Esophagus squamous epithelium (tissue), 5 donors: ENCODE measurements at places on chromosomes 3 and 15. TPM values are rescaled to one million over a fixed set of nuclear protein-coding genes. Genes with fewer than 3 reads are reported as not detected.

GRCh38 chr15:55989383-55989782 is 4.0 kb downstream of the NEDD4 start:
- H3K4me1 ChIP-seq = peaks cover 10% of the 10 kb centered on the region
- H3K27me3 ChIP-seq = no peaks in the 10 kb centered on the region
- H3K4me3 ChIP-seq = no peak overlapping the region
- no peaks in the 10 kb centered on the region for H3K36me3 ChIP-seq
- DNase-seq = no peak

- H3K4me1 ChIP-seq = peaks cover 5% of the 10 kb centered on the region
- DNase-seq = no peak
- peak overlapping the region; percentile 71 for H3K27ac ChIP-seq
- H3K4me3 ChIP-seq = no peak overlapping the region
- no peaks in the 10 kb centered on the region for H3K36me3 ChIP-seq
Measured at GRCh38 chr3:15646851-15647511, 45.4 kb downstream of the BTD start.

DNA sequence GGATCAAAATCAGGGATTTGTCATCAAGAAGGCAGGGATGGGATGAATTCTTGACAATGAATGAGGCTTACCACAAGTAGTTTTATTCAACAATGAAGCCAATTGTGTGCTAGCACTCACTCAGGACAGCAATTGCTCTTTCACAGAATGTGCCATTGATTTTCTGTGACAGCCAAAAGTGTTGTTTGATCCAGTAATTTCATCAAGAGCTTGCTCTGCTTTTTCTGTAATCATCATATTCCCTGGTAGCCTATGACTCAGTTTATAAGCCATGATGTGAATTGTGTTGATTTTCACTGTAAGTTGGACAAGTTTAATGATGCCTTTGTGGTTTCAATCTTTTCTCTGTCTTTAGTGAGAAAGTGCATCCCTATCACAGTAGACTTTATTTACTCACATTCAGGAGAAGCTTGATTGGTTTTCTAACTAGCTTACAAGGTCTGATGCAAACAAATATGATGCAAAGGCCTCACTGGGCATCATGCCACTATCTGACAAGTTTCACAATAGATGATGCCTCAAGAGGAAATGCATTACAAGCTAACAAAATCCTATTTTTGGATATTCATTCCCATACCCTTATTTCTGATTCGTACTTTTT is 13.6 kb upstream of the CSRNP1 start:
- no peak overlapping the region for H3K4me3 ChIP-seq
- H3K36me3 ChIP-seq = no peaks in the 10 kb centered on the region
- no peak for DNase-seq
- H3K27ac ChIP-seq = no peak overlapping the region
- no peaks in the 10 kb centered on the region for H3K4me1 ChIP-seq

DNA sequence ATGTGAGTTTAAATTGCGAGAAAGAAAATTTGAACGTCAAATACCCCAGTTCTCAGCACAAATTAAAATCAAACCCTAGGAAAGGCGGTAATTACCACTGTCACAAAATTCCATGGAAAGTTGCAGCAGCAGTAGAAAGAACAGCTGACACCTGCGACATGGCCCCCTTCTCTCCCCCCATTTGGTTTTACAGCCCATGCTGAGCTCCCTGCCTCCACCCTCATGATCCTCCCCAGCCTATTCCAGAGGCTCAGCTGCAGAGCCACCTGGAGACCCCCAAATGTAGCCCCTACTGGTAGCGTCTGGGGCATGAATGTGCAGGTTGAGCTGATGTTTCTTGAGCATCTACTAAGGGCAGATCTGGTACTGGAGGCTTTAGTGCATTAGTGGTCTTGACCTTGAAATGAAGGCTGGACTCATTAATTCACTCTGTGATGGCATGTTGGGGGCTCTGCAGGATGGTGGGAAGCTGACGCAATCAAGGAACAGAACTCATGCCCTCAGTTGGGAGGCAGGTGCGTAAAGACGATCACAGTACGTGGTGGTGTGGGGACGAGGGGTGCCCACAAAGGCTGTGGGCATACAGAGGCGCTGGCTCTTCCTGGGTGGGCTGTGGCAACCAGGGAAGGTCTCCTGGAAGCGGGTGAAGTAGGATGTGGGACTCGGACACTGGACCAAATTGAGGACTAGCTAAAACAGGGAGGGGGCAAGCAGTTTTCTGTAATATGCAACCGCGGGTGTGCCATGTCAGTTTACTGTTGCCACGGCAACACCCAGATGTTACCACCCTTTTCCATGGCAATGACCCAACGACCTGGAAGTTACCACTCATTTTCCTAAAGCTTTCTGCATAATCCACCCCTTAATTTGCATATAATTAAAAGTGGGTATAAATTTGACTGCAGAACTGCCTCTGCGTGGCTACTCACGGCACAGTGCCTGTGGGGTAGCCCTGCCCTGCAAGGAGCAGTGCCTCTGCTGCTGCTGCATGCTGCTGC is 39.8 kb downstream of the PRKCD start:
- DNase-seq = no peak
- H3K27ac ChIP-seq = no peak overlapping the region
- H3K4me3 ChIP-seq = no peak overlapping the region
- H3K4me1 ChIP-seq = peaks cover 7% of the 10 kb centered on the region
- H3K36me3 ChIP-seq = no peaks in the 10 kb centered on the region
- no peaks in the 10 kb centered on the region for H3K27me3 ChIP-seq

DNA sequence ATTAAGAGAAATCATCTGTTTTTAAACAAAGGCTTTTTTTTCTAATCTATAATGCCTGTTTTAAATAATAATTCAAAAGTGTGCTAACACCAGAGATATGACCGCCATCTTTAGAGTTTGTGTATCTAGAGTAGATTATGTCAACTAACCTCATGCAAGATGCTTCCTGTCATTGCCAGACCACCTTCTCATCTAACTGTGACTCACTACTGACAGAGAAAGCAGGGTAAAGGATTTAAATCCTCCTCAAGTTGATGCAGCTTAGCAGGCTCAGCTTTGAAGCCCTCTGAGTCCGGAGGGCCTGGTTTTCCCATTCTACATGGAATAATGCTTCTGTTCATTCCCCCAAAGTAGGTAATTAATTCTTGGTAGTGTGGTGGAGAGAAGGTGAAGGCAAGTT is 108.5 kb downstream of the ECT2 start:
- H3K27ac ChIP-seq = no peak overlapping the region
- no peaks in the 10 kb centered on the region for H3K27me3 ChIP-seq
- DNase-seq = no peak
- no peaks in the 10 kb centered on the region for H3K36me3 ChIP-seq
- no peaks in the 10 kb centered on the region for H3K4me1 ChIP-seq
- no peak overlapping the region for H3K4me3 ChIP-seq

DNA sequence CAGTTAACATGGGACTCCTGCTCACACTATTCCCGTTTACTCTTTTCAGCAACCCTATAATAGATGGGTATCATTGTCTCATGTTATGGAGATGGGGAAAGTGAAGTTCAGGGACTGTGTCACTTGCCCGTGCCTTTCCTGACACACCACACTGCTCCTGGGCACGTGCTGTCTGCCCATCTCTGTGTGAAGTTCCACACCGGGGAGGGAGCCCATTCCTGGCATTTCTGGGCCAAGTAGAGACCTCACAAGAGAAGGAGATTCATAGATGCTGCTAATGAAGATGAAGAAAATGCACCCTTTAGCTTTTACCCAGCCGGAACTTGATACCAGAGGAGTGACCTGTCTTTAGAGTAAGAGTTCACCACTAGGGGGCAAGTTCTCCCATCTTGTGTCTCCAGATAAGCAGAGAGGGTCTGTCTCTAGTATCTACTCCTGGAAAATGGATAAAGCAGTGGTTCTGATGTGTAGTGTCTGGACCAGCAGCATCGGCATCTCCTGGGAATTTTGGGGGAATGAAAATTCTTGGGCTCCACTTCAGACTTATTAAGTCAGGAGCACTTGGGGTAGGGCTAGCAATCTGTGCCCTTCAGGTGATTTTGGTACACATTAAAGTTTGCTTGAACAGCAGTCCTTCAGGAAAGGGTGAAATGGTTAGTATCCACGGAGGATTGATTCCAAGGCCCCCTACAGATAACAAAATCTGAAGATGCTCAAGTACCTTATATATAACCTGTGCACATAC is 2.0 kb upstream of the TOPBP1 start:
- H3K36me3 ChIP-seq = peaks cover 1% of the 10 kb centered on the region
- H3K27ac ChIP-seq = no peak overlapping the region
- DNase-seq = no peak

Gene PGBD4
- 0.91 TPM for total RNA-seq

Gene DLL4
- 1.2 TPM for total RNA-seq

Gene ARL6
- 4.3 TPM for total RNA-seq

Gene ACKR4
- 0.31 TPM for total RNA-seq
